HuH-7 (cell line): ENCODE measurements at places on chromosomes 7 and 10.

GRCh38 chr10:48506147-48506917 lies 98.5 kb downstream of the ARHGAP22 start:
- DNase-seq, result peak; percentile 74

- no peak for DNase-seq
These were observed 110.4 kb downstream of the PON1 start for GRCh38 chr7:95213809-95214492.

DNA sequence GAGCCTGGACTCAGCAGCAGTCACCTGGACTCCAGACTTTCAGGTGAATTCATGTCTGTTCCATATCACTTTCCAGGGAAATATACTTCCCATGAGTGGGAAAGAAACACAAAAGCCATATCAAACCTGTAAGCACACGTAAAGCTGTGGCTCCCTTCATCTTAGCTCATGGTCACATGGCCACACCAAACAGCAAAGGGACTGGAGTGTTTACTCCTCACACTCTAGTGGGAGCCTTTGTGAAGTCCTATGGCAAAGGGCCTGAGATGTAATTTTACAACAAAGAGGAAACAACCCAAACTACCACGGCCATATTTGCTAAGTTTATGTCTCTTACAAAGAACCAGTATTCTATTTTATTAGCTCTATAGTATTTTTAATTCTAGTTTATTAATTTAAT lies 16.3 kb downstream of the SFTPA1 start:
- no peak for DNase-seq

GRCh38 chr7:37376386-37376785 lies 72.3 kb downstream of the ELMO1 start:
- DNase-seq, result no peak

GRCh38 chr10:88901206-88901983 lies 21.4 kb downstream of the STAMBPL1 start:
- no peak for DNase-seq

GRCh38 chr10:122054048-122055025 lies 65.4 kb downstream of the TACC2 start:
- peak; percentile 77 for DNase-seq

DNA sequence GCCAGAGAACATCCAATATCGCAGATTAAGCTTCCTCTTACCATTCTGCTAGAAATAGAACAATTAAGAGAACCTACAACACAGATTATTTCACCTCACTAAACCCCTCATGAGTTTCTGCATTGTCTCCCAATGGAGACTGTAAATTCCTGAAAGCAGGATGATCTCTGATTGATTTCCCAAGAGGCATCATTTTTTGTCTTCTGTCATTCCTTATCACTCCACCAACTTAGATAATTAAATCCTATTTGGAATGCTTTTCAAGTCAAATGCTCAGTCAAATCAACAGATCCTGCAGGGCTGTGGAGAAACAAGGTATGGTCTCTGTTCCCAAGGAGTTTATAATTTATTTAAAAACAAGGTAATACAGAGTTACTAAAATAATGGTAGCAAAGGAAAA lies 161.5 kb downstream of the MTERF1 start:
- DNase-seq, result no peak

GRCh38 chr10:12208460-12208859 lies 12.5 kb downstream of the CDC123 start:
- no peak for DNase-seq

- no peak for DNase-seq
These were observed 207.3 kb upstream of the BMPER start for GRCh38 chr7:33698041-33698440.

DNA sequence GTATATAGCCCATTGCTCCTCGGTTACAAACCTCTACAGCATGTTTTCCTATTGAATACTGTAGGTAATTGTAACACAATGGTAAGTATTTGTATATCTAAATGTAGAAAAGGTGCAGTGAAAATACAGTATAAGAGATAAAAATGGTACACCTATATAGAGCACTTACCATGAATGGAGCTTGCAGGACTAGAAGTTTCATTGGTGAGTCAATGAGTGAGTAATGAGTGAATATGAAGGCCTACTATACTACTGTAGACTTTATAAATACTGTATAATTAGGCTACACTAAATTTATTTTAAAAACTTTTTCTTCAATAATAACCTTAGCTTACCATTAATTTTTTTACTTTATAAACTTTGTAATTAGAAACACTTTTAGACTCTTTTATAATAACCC lies 239.7 kb downstream of the CDK14 start:
- DNase-seq, result no peak

DNA sequence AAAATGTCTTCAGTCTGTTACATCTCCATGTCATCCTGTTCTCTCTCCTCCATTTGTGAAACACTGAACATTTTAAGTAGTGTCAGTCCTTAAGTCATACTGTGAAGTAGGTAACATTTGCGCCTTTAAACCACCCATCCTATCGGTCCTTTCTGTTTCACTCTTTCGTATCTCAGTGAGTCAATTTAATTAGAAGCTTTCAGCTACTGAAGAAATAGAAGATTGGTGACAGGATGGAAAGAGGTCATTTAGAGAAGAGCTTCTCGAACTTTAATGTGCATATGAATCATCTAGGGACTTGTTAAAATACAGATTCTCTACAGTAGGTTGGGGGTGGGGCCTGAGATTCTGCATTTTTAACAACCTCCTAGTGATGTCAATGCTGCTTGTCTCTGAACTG lies 113.4 kb downstream of the SRI start:
- DNase-seq, result no peak

DNA sequence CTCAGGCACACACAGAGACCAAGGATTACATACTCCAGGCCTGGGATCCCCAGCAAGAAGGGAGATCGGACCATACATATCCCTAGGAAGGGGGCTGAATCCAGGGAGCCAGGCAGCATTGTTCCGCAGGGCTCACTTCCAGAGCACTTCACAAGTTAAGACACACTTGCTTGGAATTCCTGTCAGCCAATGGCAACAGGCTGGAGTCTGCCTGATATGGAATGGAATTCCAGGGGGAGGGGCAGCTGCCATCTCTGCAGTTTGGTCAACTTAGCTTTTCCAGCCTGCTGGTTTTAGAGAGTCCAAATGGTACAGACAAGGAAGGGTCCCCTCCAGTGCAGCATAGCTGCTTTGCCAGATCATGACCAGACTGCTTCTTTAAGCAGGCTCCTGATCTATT lies 290.0 kb upstream of the GLI3 start:
- no peak for DNase-seq

GRCh38 chr7:34058801-34059135 lies 153.4 kb downstream of the BMPER start:
- DNase-seq, result no peak

DNA sequence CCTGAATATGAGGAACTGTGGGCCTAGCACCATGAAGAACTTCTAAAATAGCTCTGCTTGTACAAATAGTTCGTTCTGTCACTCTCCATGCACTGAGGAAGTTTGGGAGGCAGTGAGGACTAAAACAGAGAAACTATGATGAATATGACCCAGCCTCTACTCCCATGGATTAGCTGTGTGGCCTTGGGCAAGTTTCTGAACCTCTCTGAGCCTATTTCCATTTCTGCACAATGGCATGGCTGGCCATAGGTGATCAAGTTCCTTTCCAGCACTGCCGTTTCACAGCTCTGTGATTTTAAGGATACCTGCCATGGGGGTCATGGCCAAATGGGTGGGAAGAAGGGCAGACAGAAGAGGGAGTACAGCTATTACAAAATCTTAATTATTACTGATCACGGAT lies 57.6 kb downstream of the SORBS1 start:
- DNase-seq, result no peak

DNA sequence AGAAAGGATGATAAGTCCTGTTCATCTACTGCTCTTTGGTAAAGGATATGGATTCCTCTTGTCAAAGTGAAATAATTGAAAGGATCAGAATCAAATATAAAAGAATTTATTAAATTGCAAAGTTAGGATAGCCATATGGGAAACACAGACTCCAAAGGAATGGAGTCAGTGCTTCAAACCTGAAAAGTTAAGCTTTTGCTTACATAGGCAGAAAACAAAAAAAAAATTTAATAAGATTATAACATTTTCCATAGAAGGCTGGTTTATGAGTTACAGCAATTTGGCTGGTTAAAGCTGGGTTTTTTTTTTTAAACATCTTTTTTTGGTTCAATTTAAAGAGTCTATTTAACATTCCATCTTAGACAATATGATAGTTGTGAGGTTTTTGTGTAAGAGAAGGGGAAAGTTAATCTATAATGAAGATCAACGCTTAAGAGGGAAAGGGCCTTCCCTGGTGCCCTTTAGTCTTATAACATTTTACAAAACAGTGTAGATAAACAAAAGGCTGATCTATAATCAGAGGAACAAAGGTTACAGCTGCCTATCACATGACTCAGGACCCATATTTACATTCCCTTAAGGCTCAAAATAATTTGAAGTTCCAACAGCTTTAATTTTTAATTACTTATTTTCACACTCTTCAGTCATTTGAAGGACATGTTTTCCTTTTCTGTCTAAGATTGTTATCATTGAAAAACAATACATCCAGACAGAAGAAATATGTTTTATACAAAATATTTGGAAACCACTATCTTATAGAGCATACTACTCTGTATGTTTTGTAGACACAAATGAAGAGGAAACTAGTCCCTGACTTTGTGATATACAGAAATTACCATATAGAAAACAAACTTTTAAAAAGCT lies 234.3 kb upstream of the MBL2 start:
- no peak for DNase-seq

GRCh38 chr7:94323844-94324243 lies 70.9 kb upstream of the COL1A2 start:
- DNase-seq, result no peak

- DNase-seq, result no peak
These were observed 46.0 kb downstream of the AKR1B15 start for GRCh38 chr7:134594877-134595276.

- no peak for DNase-seq
These were observed 450.7 kb downstream of the KCNMA1 start for GRCh38 chr10:77186936-77187335.

DNA sequence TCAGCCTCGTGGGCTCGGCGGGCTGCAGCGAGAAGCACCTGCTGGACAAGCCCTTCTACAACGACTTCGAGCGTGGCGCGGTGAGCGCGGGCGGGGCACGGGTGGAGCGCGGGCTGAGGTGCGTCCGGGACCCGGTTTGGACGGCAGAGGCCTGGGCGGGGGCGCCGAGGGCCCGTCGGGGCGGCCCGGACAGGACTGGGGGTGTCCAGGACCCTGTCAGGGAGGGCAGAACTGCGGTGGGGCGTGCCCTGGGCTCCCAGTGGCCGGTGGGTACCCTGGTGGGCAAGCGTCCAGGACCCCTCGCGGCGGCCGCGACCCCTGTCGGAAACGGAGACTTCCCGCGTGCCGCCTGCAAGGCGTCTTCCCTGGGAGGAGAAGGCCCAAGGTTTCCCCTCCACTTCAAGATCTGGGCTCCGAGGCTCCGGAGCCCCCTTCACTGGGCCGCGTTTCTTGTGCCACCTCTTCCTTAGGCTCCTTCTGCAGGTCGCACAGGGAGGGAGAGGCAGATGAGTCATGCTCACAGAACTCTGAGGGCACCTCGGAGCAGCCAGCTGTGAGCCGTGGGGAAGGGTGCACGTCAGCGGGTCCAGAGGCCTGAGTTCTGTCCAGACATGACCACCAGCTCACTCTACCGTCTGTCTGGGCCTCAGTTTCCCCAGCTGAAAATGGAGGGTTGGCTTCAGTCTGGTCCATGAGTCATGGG lies 485 bp downstream of the ALOX5 start:
- DNase-seq, result no peak

DNA sequence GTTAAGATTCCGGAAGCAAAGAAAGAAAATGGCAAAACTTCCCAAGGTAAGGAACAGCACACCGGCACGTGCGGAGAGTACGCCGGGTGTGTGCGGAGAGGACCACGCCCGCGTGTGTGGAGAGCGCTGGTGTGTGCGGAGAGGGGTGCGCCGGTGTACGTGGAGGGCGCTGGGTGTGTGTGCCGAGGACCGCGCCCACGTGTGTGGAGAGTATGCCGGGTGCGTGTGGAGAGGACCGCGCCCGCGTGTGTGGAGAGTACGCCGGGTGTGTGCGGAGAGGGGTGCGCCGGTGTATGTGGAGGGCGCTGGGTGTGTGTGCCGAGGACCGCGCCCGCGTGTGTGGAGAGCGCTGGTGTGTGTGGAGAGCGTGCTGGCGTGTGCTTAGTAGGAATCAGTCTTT lies 48.6 kb upstream of the DPYSL4 start:
- DNase-seq, result no peak

DNA sequence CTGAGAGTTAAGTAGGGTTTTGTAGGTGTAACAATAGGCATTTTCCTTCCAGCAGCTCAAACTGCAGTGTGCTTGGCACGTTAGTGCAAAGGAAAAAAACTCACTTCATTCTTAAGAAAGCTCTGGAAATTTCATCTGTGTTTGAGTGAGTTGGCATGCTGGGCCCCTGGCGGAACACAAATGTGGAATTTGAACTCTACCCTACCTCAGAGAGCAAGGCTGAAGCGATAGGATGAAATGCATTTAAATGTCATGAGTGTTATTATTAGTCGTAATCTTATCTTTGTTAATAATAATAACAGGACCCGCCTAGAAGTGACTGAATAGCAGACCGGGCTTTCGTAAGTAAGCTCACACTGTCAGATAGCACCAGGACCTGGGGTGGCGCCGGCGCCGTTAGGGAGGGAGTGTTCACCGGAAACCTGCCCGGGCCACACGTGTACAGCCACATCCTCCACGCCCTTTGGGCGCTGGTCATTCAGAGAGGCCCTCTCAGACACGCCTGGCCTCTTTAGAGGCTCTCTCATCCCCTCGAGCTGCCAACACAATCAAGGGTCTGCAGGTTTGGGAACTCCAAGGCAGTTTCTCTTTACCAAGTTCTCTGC lies 63.5 kb downstream of the GRK5 start:
- peak; percentile 72 for DNase-seq

- DNase-seq, result no peak
These were observed 4.3 kb upstream of the GLCCI1 start for GRCh38 chr7:7964250-7964649.
